Hepatic stellate cell (primary cell): ENCODE measurements at places on chromosomes 13 and 19.

- DNase-seq, result peak; percentile 78
Observed at GRCh38 chr19:14091081-14091812, 696 bp upstream of the SAMD1 start.

DNA sequence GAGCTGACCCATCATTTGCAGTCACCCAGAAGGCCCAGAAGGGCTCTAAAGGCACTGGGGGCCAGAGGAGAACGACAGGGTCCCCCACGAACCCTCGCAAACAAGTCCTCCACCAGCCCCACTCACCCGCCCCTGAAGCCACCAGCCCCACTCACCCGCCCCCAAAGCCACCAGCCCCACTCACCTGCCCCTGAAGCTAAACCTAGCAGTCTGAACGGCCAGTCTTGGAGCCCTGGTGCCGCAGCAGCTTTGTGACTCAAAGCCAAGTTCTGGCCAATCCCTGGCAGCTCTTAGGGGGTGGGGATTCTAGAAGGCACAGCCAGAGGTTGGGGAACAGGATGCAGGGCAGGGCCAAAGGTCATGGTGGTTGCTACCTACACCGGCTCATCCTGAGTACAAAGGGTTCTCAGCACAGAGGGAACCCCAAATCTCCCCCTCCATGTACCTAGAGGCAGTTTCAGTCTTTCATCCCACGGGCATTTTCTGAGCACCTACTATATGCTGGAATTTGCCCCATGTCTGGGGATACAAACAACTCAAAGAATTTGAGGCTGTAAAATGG lies at the start of gene IQCN:
TSS of gene IQCN (minus strand) at position 234 of the 562 bp plus-strand sequence. CDS start 4,974 bp downstream, outside the sequence.
- DNase-seq, result no peak

DNA sequence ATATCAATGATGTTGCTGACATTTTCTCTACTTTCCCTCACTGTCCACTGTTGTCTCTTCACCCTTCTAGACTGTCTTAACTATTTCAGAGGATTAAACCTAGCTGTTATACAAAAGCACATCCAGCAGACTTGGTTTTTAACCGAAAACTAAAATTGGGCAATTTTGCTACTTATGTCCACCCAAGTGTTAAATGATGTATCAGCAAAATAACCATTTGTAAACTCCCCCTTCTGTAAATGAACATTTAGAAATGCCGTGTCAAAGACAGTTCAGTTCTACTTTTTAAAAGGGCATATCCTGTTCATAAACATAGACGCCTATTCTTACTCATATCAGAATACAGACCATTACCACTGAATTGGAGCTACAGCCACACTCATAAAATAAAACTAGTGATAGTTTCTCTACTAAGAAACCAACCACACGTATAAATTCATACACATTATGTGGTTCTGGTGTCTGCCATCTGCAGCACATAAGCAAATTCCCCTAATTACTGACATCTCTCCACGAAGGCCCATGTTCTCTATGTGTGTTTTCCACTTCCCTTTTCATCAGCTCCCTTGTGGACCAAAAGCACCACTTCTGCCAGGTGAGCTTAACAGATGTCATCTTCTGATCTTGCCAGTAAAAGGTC lies 1091.8 kb downstream of the PCDH9 start:
- no peak for DNase-seq

DNA sequence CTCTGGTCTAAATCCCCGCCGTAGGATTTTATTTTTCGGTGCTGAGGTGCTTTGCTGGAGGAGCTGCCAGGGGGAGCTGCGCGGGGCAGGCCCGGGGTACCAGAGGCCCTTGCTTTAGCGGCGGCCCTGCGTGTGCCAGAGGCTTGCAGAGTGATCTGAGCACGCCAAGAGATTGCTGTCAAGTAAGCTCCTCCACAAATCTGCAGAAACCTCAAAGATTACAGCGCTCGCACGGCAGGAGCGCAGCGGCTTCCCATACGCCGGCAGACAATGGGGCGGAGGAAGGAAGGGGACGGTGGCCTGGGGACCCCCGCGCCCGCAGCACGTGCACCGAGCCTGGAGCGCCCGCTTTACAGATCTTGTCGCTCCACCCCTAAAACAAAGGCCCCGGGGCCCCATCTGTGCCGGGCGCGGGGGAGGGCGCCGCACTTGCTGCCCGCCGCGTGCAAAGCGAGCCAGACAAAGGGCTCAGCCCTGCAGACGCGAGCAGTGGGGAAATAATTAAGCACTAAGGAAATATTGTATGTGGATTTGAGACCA lies 9.1 kb upstream of the C19orf12 start:
- DNase-seq, result no peak

GRCh38 chr13:113897161-113897560 lies 33.3 kb upstream of the GAS6 start:
- peak; percentile 89 for DNase-seq

DNA sequence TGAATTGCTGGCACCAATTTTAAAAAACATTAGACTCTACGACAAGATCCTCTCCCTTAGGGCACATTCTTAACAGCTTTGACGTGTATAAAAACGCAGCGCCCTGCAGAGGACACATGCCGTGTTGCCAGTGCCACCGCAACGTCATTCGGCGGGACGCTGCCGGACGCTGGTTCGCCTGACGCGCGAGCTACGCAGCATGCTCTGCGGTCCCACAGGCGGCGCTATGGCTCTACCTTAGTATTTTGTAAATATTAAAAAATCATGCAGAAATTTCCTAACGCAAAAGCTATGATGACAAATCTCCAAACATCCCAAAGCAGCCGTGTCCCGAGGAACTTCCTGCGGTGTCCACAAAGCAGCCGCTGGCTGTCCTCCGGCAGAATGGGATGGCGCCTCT lies 4.2 kb upstream of the ADPRHL1 start:
- no peak for DNase-seq

- no peak for DNase-seq
Observed at GRCh38 chr13:49620170-49620621, 8.1 kb upstream of the ARL11 start.

- DNase-seq, result no peak
Observed at GRCh38 chr19:30630289-30631032, 258.3 kb downstream of the ZNF536 start.
